ENCODE measurements at places on chromosomes 1 and 21.

DNA sequence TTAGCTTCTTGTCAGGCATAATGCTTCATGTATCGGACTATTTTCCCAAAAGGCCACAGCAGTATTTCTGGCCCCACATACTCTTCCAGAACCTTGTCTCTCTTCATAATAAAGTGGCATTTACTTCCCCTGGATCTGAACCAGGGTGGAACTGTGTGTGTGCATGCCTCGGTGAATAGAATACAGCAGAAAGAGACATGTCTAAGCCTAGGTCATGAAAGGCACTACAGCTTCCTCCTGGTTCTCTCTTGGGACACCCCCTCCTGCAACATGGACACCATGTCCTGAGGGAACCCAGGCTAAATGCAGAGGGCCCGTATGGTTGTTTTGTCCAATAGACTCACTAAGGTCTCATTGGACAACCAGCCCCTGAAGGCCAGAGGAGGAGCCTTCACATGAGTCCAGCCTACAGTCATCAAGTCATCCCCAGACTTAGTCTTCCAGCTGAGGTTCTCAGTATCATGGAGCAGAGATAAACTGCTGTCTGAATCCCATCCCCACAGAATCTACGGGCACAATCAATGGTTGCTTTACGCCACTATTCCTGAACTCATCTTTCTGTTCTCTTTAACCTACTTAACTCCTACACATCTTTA is 35.0 kb downstream of the USP24 start:
- no peak for DNase-seq

DNA sequence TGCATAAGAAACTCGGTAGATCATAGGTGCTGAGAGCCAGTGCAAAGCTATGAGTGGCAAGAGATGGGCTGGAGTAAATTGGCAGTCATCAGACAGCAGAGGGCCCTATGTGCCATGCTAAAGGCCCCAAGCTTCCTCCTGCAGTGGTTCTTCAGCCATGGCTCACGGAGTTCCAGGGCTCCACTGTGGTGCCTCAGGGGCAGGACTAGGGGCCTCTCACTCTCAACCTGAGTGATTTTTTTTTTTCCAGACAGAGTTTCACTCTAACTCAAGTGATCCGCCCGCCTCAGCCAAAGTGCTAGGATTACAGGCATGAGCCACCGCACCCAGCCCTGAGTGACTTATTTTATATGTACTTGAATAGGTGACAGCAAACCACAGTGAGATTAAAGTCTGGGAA is 10.4 kb upstream of the GJA8 start:
- DNase-seq = no peak

DNA sequence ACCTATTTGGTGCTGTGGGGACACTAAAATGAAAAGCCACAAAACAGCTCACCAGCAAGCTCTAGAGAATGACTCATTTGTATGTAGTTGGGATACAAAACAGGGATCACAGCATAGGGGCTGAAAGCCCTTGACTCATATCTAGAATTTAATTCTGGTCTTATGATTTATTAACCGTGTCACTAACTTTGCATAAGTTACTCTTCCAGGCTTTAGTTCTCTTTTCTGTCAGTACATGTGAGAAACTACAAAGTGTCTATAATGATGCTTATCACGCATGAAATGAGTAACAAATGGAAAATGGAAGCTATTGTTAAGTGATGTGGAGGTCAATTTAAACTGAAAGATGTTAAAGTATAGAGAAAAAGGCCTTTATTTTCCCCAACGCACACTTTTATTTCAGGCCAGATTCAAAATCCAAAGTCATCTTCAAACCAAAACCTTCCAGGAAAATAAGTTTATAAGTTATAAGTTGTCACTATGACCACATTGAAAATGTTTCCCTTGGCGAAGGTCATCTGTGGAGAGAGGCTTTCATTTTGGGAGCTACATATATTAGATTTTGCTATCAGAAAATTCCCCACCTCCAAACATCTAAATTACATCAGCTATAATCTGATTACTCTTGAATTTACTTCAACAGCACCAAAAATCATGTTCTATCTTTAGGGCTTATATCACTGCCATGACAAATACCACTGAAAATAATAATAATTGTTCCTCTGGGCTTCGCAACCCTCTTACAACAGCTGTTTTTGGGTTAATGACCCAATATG is 430.5 kb downstream of the MRPL39 start:
- no peak for DNase-seq

GRCh38 chr1:234217316-234217840 is 155.9 kb upstream of the COA6 start:
- no peak for DNase-seq

GRCh38 chr1:20974951-20975350 is 187.8 kb upstream of the HP1BP3 start:
- no peak for DNase-seq

DNA sequence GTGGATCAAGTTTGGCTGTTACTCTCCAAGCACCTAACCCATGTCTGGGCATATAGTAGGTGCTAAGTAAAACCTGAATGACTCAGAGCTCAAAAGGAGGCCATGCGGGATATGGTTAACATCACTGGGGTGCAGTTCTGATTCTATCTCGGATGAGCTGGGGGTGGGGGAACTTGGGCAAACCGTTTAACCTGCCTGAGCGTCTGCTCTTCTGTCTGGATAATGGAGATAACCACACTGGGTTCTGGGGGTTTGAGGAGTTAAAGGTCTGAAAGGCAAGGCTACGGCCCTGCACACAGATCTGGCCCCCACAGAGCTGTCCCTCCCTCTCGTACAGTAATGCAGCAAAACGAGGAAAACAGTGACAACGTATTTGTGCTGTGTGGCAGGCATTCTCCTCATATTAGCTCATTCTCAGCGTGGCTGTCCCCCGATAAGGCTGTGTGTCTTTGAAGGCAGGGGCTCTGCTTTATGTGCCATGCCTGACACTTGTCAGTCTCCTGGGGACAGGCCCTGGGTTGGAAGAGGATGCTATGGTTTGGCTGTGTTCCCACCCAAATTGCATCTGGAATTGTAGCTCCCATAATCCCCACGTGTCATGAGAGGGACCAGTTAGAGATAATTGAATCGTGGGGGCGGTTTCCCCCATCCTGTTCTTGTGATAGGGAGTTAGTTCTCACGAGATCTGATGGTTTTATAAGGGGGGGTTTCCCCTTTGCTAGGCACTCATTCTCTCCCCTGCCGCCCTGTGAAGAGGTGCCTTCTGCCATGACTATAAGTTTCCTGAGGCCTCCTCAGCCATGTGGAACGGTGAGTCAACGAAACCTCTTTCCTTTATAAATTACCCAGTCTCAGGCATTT is 6.8 kb upstream of the ALDH4A1 start:
- DNase-seq = no peak

Data from CD8-positive, alpha-beta T cell (primary cell).